ENCODE measurements at places on chromosomes 7 and 10.

DNA sequence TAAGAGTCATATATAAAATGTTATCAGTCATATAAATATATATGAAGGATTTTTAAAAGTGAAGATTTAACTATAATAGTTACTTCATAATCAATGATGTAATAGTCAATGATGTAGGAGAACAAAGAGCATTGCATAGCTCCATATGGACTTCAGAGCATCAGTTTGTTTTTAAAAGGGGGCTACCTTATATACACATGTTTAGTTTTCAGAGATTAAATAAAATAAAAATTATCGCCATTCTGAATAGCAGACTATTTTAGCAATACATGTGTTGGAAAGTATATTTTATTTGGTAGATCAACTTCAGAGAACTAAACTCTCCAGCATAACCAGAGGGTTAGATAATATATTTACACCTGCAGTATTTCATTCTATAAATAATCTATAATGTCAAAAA, 29.1 kb upstream of the EPC1 start:
- DNase-seq: no peak

- DNase-seq: no peak
Measured at GRCh38 chr10:118746246-118746645, 8.5 kb downstream of the CACUL1 start.

DNA sequence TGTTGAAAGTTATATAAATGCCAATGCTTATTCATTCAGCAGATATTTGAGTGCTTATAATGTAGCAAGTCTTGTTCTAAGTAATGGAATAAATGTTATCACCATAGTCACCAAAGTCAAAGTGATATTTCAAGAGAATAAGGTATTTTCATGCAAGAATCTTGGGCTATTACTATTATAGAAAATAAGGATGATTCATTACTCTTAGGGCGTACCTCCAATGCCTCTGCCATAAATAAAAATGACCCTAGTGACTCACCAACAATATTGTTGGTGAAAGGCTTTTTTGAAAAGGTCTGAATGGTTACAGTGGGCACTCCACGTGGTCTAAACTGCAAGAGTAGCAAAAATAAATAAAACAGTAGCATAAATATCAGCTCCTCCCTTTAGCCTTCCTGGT, 68.4 kb downstream of the RALA start:
- no peak for DNase-seq

DNA sequence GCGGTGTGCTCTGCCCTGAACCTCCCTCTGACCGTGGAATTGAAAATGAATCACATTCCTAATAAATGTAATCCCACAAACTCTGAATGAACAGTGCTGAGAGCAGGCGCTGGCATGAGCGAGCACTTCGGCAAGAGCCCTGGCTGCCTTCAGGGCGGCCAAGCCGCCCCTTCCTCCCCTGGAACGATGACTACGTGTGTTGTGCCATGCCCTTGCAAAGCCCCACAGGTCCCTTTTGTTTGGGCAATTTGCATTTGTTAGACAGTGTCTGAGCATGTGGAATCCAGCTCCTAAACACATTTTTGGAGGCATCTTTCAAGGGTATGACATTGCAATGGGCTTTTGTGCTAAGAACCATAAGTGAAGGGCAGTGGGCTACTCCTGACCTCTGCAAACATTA, 95.6 kb upstream of the MKI67 start:
- DNase-seq: no peak

- peak; percentile 66 for DNase-seq
Measured at GRCh38 chr7:117715784-117716445, 157.3 kb downstream of the CTTNBP2 start.

- no peak for DNase-seq
Measured at GRCh38 chr7:139658908-139659675, 118.7 kb downstream of the HIPK2 start.

- peak; percentile 50 for DNase-seq
Measured at GRCh38 chr10:1212571-1213141, 156.5 kb downstream of the WDR37 start.

- DNase-seq: peak; percentile 10
Measured at GRCh38 chr10:62635127-62635526, 169.4 kb upstream of the ADO start.

DNA sequence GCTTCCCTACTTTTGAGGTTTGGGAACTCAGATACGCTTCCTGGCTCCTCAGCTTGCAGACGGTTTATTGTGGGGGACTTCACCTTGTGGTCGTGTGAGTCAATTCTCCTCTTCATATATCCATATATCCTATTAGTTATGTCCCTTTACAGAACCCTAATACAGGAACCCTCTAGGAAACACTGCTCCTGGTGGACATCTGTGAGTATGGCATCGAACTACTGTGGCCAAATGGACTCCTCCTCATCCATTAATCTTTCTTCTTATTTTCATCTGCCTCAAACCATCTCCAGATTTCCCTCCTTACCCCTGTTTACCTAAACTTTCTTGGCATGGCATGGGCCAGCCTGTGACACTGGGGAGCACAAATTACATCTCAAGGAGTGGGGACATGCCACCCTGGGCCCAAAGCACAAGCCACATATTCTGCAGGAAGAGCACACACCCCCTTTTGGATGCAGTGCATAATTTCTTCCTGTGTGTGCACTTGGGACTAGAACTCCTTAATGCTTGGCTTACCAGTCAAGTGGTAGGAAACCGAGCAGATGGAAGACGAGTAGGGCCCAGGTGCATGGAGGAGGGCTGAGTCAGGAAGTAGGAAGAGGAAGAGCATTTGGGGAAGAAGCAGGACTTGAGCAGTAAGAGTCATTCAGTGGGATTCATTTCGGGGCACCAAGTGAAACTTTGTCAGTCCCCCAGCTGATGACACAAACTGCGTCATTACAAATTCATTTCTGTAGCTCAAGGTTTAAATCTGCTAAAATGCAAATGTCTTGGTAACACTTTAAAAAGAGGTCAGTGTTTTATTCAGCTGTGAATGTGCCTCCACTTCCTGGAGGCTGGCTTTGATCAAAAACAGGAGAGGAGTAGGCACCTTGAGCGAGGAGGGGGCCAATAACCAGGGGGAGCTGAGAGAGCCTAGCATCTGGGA, 80.8 kb upstream of the PLXNA4 start:
- DNase-seq: peak; percentile 23

- DNase-seq: no peak
Measured at GRCh38 chr10:112132435-112132834, 51.1 kb downstream of the GPAM start.

DNA sequence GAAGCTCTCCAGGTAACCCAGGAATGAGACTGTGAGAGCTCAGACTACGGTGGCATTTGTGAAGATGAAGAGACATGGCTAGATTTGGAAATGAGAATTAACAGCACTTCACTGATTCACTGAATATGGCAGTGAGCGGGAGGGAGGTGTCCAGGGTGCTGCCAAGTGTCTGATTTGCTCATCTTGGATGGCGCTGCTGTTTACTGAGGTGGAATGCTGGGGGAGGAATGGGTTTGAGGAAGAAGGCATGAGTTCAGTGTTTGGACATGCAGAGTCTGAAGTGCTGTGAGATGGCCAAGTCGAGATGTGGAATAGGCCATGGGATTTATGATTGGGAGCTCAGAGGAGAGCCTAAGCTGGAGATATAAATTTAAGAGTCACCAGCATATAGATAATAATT, 437.1 kb upstream of the NPVF start:
- no peak for DNase-seq

DNA sequence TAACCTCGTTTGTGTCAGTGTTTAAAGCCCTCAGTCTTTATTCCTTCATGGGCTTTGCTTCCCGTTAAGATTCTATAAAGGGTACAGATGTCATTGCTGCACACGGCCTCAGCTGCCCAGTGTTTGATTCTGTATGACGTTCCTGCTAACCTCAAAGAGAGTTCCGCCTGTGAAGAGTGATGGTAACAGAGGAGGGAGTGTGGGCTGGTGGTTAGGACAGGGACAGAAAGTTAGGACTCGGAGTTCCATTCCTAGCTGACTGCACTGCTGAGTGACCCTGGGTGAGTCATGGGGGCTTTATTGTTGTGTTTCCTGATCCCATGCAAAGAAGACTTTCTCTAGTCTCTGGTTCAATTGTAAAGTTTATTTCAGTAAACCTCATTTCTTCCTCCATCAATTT, 227.1 kb downstream of the DYNC1I1 start:
- DNase-seq: no peak

GRCh38 chr10:100524638-100525037, 5.0 kb upstream of the SEC31B start:
- DNase-seq: no peak

DNA sequence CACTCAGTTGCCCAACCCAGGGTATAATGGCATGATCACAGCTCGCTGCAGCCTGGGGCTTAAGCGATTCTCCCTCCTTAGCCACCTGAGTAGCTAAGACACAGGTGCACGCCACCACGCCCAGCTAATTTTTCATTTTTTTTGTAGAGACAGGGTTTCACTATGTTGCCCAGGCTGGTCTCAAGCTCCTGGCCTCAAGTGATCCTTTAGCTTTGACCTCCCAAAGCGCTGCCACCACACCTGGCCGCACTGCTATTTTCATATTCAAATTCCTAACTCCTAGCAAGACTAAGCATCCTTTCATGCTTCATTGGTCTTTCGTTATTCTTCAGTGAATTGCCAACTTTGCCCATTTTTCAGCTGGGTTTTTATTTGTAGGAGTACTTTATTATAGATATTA, 30.4 kb upstream of the DAGLB start:
- no peak for DNase-seq

- DNase-seq: no peak
Measured at GRCh38 chr7:157572622-157573021, 235.8 kb downstream of the DNAJB6 start.

DNA sequence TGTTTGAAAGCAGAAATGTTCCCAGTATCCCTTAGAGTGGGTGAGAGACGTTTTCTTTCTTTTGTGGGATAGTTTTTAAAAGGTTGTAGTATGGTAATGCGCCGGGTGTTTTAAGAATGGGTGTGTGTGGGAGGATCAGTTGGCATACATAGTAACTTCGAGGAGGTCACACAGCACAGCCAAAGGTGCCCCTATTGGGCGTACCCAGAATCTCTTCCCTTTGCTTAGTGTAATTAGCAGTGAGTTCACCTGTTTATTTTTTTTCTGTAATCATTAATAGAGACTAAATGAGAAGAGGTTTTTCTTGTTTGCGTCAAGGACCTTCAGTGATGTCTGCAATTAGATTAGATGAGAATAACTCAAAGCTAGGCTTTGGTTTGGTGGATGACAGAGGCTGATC, 1.5 kb downstream of the PLEKHA8 start:
- DNase-seq: no peak

GRCh38 chr7:158419238-158419785, 168.3 kb downstream of the PTPRN2 start:
- DNase-seq: no peak

- no peak for DNase-seq
Measured at GRCh38 chr7:129909669-129910068, 43.1 kb downstream of the UBE2H start.

GRCh38 chr7:40120020-40120419, 14.4 kb downstream of the MPLKIP start:
- DNase-seq: no peak

GRCh38 chr7:96118449-96119001, 203.4 kb downstream of the SLC25A13 start:
- peak; percentile 84 for DNase-seq

DNA sequence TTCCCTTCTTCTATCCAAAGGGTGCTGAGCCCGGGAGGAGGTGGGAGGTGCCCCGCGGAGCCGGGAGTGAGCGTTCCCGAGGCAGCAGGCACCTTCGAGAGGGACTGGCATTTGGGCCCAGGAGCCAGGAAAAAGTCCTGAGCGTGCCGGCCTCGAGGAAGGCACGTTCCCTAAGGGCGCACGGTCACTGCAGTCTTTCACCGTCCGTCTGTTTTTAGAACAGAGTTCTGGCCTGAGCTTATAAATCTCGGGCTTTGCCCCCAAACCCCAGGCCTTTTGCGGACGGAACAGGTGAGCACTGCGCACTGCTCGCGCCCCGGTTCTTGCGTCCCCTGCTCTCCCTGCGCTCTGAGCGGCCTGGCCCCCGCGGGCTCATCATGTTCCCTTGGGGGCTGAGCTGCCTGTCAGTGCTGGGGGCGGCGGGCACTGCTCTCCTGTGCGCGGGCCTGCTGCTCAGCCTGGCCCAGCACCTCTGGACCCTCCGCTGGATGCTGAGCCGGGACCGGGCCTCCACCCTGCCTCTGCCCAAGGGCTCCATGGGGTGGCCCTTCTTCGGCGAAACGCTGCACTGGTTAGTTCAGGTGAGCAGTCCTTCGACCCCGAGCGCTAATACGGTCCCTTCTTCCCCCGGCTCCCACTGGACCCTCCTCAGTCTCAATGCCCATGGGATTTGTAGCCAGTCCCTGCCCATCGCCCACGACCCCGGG, 442 bp downstream of the CYP26C1 start:
- no peak for DNase-seq

DNA sequence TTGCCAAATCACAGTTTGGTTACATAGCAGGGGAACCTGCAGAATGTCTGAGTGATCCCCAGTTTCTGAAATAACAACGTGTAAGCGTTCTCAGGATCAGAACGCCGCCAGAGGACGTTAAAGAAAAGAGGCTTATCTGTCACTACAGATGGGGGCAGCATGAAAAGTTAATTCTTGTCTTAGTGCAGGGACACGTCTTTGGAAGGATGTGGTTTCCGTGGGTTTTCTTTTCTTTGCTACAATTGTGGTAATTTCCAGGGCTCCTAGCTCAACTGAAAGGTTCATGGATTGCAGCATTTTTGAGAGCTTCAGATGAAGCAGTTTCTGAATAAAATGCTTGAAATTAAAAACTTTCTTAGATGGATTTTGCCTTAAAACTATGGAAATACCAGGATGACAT, 106.6 kb downstream of the PRKCQ start:
- no peak for DNase-seq

DNA sequence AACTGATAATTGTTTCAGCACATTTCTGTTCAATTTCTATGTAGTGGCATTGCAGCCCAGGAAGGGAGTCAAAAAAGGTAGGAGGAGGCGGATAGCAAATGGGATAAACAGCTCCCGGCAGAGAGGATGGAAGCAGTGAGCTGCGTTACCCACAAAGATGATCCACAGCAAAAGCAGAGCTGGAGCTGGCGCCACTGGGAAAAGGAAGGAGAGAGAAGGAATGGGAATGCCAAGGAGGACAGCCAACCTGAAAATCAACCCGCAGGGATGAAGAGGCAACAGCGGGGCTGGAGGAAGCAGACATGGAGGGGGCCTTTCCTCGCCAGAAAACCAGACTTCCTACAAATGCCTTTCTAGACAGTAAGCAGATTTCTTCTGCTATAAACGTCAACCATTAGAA, 82.7 kb upstream of the ADAM12 start:
- no peak for DNase-seq

DNA sequence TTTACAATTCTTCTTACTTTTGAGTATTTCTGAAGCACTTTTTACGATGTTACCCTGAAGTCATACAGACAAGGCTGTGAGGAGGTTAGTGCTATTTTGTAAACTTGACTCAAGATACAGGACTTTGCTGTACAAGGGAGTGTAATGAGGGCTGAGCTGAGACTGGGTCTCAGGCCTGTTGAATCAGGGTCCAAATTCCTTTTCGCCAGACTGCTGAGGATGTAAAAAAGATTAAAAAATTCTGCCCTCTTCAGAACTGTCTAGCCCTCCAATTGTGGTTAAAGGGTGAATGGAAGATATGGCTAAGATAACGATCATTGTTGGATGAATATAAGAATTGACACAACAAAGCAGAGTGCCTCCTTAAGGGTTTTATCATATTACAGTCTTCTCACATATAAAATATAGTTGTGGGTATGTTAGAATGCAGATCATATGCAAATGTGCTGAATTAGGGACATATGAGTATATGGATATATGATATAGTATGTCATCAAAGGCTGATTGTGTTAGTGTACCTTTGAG, 165.4 kb downstream of the SUGCT start:
- no peak for DNase-seq

All from islet precursor cell (in vitro differentiated cells).